Esophagus squamous epithelium (tissue), 5 donors: ENCODE measurements at places on chromosomes 3 and 15.

DNA sequence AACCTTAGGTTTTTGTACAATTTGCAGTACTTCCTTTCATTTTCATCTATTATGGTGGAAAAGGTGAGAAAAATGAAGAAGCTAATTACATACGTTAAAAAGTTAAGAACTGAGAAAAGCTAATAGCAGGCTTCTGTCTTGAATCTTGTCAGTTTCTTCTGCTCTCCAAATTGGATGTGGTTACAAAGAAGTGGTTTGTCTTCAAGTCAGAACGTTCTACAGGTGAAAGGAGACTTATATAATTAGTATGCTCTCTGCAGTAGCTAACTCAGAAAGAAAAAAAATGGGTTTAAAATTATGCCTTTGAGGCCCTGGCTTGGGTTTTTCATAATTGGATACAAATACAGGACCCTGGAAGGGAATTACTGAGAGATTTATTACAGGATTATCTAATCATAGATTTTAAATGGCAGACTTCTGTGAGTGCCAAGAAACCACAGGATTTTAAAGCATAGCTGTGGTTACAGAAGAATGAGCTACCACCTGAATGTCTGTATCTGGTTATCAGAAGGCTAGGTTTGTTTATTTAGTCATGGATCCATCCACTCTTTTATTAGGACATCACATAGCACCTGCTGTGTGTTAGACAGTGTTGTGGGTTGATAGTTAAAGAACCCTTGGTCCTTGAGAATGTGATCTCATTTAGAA is 528.1 kb upstream of the MCTP2 start:
- DNase-seq, result no peak

GRCh38 chr3:179688850-179689249 is 36.0 kb downstream of the USP13 start:
- no peak for DNase-seq

DNA sequence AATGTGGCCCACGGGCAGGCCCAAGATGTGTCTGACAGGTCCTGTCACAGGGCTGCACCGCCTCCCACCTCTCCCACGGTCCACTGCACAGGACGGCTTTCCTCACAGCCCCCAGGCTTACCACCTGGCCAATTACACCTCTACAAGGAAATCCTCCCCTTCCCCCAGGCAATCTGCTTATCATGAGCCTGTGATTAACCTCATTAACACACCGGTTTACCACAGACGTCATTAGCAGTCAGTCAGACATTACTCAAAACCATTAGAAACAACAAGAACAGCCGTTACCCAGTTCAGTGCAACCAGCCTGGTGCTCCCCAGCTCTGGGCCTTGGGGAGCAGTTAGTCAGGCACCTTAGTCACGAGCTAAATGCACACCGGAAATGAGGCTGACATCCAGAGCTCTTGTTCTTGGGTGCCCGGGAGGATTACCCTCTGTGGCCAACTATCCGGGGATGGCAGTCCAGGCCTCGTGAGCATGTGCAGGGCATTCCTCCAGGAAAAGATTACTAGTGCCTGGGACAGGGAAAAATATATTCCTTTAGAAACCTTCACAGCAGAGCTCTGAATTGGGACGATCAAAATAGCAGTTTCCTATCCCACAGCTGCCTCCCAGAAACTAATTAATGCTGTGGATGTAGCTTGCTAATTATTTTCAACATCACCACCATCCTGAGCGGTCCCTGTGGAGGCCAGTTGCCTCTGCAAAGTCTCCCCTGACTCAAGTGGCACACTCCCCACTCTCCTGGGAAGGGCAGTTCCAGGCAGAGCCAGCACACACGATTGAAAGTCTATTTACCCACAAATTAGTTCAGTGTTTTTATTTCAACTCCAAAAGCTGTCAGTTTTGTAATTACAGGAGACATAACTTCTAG is 117.4 kb upstream of the ZBED2 start:
- DNase-seq, result no peak

GRCh38 chr3:113441051-113441770 is at the start of gene CFAP44:
TSS of gene CFAP44 (minus strand) at chr3:113441493. CDS start at chr3:113433664, 7,829 bp downstream.
- DNase-seq, result no peak

DNA sequence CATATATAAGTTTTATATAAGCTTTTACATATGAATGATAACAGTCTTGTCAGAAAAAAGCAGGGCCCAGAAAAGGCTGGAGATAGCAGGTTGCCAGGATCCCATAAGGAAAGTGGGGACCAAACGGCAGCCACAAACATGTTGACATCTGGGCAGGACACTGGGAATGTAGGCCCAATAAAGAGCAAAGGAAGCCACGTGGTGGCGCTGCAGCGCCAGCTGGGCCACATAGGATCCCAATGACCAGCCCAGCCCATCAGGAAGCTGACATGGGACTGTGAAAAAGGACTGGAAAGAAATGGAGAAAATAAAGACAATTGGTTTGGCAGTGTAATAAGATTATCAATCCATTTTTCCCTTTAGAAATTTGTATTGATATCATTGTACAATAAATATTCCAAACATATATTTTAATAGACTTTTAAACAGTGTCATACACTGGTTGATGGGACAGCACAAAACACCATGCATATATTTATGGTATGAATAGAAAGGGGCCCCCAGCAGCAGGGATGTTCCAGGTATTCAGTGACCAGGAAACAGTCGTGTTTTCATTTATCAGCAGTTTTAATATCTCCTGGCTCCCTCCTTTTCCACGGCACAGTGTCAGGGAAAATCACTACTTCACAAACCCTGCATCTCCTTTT is 89.0 kb upstream of the STRIT1 start:
- no peak for DNase-seq

DNA sequence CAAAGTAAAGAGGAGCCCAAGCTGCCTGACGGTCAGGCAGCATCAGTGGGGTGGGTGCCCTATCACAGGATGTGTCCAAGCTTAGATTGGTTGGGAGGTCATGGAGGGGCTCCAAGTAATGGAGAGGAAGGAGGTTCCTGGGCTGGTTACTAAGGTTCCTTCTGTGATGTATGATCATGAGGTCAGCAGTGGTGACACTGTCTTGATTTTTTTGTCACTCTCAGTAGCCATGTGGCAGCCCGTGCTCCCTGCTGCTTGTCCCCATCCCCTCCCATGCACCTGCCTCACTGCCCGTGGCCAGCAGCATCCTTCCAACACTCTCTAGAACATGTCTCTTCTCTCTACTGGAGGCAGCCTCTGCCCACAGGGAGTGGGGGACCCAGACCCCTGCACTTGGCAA is 261.7 kb downstream of the TLE3 start:
- no peak for DNase-seq

DNA sequence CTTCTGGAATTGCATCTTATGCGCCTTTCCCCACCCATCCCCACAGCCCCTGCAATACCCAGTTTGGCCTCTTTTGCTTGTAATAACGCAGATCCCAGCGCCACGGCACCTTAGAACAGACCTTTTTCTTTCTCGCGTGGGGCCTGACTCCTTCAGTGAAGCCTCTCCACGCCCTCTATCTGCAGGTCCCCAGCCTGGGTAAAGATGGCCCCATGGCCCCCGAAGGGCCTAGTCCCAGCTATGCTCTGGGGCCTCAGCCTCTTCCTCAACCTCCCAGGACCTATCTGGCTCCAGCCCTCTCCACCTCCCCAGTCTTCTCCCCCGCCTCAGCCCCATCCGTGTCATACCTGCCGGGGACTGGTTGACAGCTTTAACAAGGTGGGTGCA is 594 bp downstream of the CRELD1 start:
- DNase-seq, result no peak

DNA sequence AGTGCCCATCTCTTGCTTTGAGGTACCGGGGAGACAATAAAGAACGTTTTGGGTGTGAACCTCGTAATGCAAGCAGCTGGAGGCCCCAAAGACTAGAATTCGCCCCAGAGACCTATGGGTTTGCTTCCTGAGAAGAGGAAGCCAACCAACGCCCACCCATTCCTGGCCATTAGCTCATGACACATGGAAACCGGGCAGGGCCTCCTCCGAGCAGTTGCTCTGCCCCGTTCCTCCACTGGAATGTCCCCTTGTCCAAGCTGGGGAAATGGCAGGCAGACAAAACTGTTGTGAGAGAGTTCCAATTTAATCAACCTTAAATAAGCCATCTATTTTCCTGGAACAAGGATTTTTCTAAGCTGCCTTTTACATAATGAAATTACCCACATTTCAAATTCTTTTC is 250.9 kb upstream of the IGF1R start:
- DNase-seq, result no peak

- no peak for DNase-seq
These were observed 143.6 kb upstream of the UBE2E1 start for GRCh38 chr3:23662079-23662617.

DNA sequence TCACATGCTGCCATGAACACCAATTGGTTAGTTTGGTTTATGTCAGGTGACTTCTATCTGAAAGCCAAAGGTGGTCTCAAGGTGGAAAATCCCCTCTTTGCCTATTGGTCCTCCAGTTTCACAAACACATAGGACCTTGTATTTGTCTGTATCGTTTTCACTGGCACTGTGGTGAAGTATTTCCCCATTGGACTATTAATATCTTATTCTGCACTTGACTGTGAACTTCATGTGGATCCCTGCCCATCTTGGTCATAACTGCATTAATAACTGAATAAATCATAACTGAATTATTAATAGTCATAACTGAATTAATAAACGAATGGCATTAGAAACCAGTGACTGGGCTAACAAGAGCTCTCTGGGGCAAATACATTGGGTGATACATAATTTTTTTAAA is 341.3 kb upstream of the ADAMTS9 start:
- DNase-seq, result no peak

DNA sequence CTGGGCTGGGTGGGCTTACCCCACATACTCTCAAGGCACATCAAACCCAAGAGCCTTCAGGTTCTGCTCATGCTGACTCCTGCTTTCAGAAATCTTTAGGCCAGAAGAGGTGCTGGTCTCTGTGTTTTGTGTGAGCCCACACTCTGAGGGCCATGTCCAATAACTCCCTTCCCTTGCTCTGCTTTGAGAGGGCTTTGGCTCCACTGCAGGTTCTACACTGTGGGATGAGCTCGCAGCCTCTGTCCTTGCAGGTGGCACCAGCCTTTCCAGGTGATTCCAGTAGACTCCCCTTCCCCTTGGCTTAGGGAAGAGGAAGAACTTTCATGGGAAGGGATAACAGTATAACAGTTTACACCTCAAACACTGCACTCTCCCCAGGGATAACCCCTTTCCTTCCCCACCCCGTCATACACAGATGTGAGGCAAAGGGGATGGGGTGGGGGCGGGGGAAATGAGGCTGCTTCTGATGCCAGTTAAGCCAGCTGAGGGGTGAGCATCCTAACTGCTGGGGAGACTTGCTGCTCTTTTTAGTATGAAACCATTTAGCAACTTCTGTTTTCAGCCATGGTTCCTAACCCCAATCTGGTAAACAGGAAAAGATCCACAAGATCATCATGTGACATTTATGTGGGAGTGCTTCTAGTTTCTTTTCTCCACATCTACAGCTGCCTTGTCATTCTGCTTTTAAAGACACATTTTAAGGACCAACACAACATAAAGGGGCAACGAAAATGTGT is 262.4 kb downstream of the SLC9A9 start:
- no peak for DNase-seq

DNA sequence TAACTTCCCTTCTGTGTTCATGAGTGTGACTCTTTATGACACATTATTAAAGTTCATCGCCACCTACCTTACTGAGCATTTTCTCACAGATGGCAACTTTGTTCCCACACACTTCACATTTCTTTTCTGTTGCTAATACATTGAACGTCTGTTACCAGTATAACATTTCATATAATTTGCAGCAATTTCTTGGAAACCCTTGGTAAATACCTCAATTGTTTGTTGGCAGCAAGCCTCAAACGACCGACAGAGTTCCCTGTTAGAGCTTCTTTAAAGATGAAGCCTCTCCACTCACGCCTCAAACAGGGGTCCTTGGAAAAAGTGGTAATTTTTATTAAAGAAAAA is 3.2 kb upstream of the CHSY1 start:
- no peak for DNase-seq

DNA sequence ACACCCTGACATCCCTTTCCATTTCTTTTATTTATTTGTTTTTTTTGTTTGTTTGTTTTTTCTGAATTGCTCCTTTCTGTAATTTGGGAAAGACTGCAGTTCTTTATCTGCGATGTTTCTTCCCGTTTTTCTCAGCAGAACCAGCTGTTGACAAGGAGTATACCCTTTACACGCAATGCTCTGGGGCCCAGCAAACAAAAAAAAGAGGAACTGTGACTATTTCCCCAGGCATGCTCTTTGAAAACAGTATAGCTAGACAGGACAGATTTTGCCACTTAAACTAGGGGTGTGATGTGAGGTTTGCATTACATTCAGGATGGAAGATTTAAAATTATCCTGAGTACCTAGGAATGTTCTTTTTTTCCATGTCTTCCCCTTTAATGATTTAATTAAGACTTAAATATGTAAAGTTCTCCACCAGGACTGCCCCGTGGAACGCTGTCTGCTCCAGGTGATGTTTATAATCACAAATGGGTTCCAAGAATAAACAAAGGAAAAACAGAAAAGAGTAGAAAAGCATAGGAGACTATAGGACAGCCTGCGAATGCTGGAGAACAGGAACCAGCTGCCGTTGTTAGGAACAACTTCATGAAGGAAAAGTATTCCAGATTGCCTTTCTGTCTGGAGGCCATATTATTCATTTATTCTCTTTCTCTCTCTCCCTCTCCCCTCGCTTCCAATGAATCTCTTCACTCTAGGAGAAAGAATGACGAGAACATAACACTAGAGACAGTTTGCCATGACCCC is 43.3 kb downstream of the TGFBR2 start:
- no peak for DNase-seq

GRCh38 chr3:113214917-113215595 is 3.7 kb downstream of the BOC start:
- DNase-seq, result no peak

DNA sequence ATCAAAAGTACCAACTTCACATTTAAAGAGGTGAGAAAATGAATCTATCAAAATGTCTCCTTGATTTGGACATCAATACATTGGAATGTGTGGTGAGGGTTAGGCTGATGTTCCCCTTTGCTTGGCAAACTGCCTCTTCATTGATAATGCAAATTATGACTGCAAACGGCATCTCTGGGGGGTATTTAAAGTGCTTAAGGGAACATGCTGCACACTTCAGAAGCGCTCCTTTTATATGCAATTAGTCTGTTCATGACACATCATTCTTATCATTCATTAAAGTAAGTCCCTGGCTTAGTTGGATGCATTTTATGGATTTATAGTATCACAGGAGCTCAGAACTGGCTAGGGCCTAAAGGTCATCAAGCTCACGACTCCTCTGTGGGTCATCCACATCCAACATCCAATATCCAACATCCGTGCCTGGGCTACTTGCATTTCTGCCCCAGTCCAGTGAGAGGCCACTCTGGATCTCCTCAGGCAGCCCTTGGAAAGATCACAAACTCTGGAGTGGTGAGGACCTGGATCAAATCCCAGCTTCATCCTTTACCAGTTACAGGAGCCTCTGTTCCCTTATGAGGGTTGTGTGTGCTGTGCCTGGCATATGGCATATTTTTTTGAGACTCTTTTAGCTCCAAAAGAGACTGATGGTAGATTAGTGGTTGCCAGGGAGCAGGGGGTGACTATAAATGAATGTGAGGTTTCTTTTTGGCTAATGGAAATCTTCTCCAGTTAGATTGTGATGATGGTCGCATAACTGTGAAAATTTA is 136.8 kb upstream of the FOXB1 start:
- no peak for DNase-seq
